ENCODE measurements at places on chromosomes 2 and 18. TPM values are rescaled to one million over a fixed set of nuclear protein-coding genes. Genes with fewer than 3 reads are reported as not detected.

DNA sequence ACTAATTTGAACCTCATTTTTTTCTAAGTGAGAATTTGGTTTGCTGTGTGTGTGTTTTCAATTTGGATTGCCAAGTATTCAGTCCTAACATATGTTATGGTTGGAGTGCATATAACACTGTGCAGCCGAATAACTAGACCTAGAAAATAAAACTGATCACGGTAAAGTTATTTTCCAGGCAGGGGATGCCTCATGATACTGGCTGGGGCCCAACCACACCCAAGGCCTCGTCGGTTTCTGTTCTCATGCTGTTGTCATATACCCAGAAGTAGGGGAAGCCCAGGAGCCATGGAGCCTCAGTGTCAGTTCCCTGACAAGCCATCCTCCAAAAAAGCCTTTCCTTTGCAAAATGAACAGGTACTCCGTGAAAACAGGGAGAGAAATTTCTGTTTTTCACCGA is 160.2 kb downstream of the GBX2 start:
- DNase-seq: no peak

- no peak for DNase-seq
These were observed 9.3 kb upstream of the CDH20 start for GRCh38 chr18:61323951-61324350.

- DNase-seq: peak; percentile 12
These were observed 54.9 kb downstream of the FHOD3 start for GRCh38 chr18:36352384-36352783.

DNA sequence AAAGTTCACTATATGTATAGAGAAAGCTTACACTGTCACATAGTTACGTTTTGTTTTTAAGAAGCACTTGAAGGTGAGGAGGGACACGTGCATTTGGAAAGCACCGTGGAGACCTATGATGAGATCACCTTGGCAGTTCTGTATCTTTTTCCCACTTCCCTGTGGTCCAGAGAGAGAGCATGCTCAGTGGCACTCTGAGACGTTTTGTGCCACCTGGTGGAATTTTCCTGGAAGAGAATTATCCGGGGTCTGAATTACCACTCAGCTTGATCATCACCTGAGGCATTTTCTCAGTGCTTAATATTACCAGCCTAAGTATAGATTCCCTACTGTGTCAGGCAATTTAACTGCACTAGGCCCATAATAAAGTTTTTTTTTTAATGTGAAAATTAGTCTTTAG is 469.4 kb upstream of the SMIM21 start:
- peak; percentile 32 for DNase-seq

DNA sequence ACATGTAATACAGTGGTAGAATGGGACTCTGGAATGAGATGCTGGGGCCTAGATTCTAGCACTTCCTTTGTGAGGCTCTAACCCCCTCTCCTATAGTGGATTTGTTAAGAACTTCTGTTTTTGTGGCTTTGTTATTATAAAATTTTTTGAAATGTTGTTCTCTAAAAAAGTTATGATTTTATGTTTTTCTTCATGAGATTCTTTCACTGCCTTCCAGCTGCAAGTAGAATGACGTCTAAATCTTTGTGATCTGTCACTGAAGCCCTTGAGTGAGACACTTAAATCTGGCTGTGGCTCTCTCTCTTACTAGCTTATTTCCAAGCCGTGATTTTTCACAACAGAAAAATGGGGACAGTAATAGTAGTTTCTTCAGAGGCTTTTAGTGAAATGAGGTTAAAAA is 1.6 kb downstream of the CASP8 start:
- no peak for DNase-seq

- no peak for DNase-seq
These were observed 611.3 kb upstream of the SYT4 start for GRCh38 chr18:43888598-43888997.

CAVIN2 gene
- total RNA-seq: not detected

POTEI gene
- not detected for total RNA-seq

ARL4C gene
- 4.3 TPM for total RNA-seq

LYG1 gene
- 0.29 TPM for total RNA-seq

LAMA3 gene
- total RNA-seq: 0.67 TPM

PCARE gene
- total RNA-seq: not detected
